ENCODE measurements at places on chromosomes 5 and 9.
A peak's percentile ranks its signal among the peaks of the same experiment; 100 is the strongest.

GRCh38 chr5:14168144-14168792 is 25.1 kb downstream of the TRIO start:
- DNase-seq: no peak

DNA sequence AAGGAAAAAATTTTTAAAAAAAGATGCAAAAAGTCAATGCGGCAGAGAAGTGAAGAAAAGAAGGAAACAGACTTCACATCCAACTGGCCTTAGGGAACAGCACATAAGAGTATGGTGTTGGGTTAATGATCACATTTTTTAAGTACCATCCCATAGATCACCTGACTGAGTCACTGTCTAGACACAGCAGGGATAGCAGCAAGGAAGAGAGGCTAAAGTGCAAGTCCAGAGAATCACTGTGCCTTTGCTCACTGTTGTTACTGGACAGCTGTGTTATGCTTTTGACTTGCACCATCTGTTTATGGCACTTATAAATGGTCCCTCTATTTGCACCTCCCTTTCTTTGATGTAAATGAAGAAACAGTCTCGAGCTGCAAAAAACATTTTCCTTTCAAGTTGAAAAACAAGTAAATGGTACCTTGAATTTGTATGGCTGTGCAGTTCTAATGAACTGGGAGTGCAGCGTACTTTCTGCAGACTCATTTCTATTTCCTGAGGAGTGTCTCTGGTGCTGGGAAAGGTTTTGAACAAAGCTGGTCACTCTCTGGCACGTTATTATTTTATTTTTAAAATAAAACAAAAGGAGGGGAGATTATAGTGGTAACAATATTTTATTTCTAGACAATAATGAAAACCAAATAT is 84.2 kb downstream of the TRPM6 start:
- DNase-seq: no peak

- DNase-seq: no peak
Measured at GRCh38 chr5:110969502-110969901, 102.0 kb upstream of the TSLP start.

DNA sequence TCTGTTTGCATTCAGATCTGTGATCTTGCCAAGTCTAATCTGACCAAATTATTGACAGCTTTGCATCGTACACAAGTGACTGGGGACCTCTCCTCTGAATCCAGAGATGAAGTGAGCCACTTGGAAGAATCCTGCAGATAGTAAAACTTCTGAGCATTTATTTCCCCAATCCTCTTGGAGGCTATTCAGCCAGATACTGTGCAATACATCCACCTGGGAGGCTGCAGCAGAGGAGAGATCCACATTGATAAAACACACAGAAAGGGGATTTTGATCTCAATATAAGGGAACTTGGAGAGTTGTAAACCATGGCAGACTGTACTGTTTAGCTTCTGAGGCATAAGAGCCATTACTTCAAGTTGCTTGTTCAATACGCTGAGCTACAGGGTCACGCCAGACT is 654.6 kb downstream of the MTRR start:
- DNase-seq: no peak

GRCh38 chr5:73451224-73452130 is 2.9 kb upstream of the FOXD1 start:
- peak; percentile 70 for DNase-seq

DNA sequence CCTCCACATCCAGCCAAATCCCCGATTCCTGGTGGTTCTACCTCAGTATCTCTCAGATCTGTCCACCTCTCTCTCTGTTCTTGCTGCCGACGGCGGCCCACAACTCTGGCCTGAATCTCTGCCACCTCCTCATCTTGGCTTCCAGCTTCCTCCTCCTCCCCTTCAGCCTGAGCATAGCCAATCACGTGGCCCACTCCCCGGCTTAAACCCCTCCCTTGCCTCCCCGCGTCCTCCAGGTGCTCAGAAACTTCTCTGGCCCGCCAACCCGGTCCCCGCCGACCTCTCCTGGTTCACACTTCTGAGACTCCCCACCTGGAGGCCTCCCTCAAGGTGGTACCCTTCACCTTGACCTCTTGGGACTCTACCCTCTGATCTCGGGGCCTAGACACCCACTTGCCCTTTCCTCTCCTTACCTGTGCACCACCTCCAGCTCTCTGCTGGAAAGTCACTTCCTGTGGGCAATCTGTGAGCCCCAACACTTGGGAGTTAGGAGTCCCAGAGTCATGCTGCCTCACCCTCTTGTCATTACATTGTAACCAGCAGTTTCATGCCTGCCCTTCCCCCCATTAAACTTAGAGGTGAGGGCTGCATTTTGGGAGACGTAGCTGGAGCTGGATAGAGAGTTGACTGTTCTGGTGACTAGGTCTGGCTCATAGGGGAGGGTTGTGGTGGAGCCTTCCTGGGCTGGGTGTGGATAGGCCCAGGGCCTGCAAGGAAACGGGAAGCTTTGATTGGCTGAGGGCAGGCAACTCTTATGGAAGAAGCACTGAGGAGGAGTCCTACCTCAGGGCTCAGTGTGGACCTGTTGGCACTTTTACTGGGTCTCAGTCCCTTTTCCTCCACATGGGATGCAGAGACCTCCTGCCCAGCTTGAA is 4.5 kb upstream of the SET start:
- DNase-seq: peak; percentile 64

DNA sequence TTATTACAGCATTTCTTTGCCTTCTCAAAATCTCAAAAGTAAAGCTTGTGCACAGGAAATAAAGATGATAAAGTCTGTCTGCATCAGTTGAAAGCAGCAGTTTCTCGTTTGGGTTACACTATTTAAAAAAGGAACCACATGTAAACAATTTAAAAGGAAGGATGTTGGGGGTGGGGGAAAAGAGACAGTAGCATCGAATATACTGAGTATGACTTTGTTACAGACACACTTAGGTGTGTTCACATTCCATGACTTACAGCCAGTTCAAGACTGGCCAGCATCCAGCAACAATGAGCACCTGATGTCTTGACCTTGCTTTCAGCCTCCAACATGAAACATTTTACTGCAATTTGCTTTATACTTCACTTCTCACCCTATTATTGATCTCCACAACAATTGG is 8.7 kb downstream of the GAPT start:
- DNase-seq: no peak

- DNase-seq: no peak
Measured at GRCh38 chr5:150562832-150563231, 54.9 kb downstream of the NDST1 start.

- no peak for DNase-seq
Measured at GRCh38 chr5:14525397-14525796, 56.2 kb upstream of the OTULINL start.

GRCh38 chr5:142924135-142924883 is 154.1 kb downstream of the ARHGAP26 start:
- no peak for DNase-seq

DNA sequence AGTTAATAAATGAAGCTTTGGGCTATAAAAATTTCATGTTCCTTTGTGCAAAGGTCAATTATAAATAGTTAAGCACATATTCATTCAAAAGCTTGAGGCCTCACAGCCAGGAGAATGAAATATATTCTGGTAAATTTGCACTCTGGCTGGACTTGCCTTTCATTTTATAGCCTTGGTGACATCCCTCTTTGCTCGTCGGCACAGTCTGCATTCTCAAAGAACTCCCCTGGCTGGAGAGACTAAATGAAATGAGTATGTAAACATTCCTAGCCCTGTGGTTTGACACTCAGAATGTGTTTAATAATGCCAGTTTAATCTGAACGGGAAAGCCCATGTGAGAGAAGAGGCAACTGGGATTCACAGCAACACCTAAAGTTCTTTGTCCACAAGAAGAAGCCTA is 285.6 kb downstream of the BRINP1 start:
- DNase-seq: no peak

- no peak for DNase-seq
Measured at GRCh38 chr5:81530919-81531318, 137.0 kb upstream of the ACOT12 start.

- DNase-seq: no peak
Measured at GRCh38 chr5:140345919-140346347, 470 bp downstream of the HBEGF start.

GRCh38 chr9:8205576-8205975 is 406.0 kb upstream of the DMAC1 start:
- no peak for DNase-seq

DNA sequence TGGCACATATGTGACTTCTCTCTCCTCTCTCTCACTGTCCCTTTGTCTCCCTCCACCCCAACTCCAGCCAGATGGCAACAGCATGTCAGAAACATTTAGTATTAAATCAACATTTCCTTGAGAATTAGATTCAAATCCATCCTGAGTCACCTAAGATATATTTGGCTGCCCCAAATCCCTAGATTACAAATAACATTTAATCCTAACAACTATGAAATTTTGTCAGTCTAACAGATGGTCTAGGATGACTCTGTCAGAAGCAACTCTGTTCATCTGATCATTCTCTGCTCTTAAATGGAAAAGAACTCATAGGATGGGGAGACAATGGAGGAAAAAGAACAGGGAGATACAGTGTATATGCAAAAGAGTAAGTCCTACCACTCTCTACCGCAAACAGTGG is 201.2 kb downstream of the TSSK1B start:
- DNase-seq: no peak

DNA sequence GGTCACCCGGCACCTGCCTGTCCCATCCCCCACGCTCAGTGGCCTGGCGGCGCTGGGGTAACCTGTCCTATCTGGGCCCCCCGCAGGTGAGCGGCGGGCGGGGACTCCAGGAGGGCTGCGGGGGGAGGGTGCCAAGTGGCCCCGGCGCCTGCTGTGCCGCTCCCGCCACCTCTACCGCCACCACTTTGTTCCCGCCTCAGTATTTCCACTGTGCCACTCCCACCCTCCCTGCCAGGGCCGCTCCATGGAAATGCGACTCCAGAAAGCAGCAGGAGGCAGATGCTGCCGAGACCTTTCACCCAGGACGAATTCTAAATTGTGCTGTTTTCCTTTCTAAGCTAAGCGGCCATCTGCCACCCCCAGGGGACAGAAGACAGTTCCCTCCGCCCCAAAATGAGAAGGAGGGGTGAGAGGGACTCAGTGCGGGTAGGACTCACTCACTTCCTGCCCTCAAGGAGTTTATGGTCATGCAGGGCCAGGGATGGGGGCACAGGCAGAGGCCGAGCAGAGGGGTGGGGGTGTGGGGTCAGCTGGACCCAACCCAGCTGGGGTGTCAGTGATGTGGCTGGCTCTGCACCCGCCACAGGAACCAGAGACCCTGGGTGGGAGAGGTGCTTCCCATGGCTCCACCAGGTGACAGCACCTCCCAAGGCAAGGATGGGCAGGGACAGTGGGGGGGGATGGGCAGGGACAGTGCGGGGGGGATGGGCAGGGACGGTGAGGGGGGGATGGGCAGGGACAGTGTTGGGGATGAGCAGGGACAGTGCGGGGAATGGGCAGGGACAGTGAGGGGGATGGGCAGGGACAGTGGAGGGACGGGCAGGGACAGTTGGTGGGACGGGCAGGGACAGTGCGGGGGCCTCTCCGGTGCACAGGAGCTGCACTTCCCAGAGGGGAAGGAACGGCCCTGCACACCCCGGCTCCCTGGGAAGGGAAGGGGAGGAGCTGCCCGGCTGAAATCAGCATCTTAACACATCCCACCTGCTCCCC is 17.8 kb downstream of the NOTCH1 start:
- DNase-seq: no peak

DNA sequence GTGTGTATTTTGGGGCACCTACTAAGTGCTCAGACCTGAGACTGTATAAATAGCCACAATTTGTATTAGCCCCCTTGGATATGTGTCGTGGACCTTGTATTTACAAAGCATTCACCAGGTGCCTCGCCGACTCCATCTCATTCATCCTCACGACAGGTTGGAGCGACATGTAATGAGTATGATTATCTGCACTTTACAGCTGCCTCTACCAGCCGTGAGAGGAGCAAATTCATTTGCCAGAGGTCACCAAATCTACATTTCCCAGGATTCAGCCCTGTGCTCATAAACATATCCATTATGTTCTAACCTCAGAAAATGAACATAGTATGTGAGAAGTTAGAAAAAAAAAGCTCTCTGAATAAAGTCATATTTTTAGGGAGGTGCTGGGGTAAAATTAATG is 167.4 kb downstream of the ZDHHC21 start:
- no peak for DNase-seq

DNA sequence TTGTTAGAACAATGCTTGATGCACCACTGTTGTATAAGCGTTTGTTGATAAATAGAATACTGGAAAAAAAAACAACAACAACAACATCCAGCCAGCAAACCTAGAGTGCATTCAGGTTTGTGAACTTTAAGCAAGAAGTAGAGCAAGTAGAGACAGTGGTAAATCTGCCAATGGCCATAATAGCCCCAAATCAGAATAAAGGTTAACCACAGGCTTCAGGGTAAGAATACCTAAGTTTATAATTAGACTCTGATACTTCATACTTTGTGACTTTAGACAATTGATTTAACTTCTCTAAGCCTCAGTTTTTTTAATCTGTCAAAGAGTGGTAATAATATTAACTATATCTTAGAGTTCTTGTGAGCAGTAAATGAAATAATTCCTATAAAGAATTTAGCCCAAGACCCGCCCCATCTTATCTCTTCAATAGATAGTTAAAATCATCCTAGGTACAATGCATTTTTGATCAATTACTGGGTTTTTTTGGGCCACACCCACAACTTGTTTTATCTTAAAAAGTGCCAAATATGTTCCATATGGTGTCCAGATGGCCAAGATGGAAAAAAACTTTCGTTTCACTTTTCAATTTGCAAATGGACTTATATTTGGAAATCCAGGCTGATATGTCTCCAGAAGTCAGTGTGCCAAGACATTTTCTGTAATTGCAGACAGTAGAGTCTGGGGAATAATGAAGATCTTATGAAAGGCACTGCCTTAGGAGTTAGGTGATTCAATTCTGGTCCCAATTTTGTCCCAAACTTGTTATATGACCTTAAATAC is 24.5 kb upstream of the DPYSL3 start:
- no peak for DNase-seq

- DNase-seq: no peak
Measured at GRCh38 chr5:151097820-151098767, 17.3 kb upstream of the TNIP1 start.

- DNase-seq: peak; percentile 42
Measured at GRCh38 chr9:126690431-126691051, 76.8 kb downstream of the LMX1B start.

GRCh38 chr5:90347462-90347861 is 62.1 kb downstream of the CETN3 start:
- DNase-seq: no peak

DNA sequence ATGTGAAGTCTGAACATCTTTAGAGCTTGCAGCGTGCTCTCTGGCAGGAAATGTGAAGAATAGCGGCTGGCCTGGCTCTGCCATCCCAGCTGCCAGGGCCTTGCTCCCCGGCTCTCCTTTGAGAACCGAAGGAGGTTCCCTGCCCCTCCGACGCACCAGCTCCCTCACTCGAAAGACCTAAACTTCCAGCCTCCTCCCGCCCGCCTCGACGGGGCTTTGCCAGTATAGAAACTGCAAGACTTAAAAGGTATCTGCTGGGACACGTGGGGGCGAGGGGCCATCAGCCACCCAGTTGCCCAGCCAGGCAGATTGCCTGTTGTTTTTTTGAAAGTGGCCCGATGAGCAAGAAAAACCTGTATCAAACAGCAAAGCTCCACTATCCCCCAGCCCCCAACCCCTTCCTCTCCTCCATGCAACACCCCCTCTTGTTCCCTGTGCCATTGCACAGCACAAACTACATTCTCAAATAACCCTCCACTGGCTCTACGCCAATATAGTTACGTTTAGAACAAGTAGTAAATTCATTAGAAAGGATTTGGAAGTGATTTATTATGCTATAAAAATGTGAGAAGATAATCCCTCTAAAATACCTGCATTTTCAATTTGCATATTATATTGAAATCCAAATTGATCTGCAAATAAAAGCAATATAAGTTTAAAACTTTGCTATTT is 331.9 kb downstream of the MED10 start:
- no peak for DNase-seq

All from T-helper 9 cell (primary cell).